IPS DF 19.7 (cell line): ENCODE measurements at places on chromosomes 5 and 9.

GRCh38 chr9:82531795-82532194, 531.1 kb downstream of the RASEF start:
- no peak for DNase-seq

DNA sequence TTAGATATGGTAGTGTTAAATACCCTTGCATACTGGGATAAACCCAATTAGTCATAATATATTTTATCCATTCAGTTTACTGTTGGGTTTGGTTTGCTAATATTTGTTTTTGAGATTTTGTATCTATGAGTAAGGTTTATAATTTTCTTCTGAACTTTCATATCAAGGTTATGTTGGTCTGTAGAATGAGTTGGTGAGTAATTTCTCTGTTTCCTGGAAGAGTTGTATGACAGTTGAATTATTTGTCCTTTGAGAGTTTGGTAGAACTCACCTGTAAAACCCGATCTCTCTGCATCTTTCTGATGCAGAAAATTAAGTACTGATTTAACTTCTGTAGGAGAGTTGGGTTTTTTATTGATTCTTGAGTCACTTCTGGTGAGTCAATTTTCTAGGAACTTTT, 20.4 kb downstream of the DDX4 start:
- DNase-seq = no peak

DNA sequence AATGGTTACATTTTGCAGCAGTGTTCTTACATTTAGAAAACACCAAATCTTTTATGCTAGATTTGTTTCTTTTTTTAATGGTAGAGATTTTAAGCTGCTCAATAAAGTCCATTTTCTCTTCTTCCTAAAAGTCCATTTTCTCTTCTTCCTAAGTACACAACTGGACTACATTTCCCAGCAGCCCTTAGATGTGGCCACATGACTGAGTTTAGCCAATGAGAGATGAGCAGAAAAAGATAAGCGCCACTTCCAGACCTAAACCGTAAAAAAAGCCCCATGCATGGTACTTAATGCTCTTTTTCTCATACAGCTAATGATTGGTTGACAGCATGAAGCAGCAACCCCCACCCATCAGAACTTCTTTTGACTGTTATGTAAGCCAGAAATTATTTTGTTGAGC, 206.7 kb downstream of the FAM114A2 start:
- no peak for DNase-seq

DNA sequence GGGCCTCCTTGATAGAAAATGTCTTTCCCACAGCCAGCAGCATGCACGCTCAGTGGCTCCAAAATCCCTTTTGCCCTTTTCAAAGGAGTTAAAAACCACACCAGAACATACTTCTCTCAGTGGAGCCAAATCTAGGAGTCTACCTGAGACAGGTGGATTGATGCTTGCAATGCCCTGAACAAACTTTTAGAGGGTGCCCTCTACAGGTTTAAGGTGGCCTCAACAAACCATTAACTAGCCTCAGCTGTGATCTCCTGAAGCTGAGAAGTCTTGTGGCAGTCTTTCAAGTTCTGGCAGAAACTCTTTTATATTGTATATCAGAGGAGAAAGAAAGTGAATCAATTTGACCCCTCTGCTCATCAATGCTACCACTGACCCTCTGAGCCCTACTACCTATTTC, 125.4 kb downstream of the MED27 start:
- DNase-seq = no peak

GRCh38 chr5:89246252-89246651, 363.3 kb upstream of the MEF2C start:
- DNase-seq = no peak

DNA sequence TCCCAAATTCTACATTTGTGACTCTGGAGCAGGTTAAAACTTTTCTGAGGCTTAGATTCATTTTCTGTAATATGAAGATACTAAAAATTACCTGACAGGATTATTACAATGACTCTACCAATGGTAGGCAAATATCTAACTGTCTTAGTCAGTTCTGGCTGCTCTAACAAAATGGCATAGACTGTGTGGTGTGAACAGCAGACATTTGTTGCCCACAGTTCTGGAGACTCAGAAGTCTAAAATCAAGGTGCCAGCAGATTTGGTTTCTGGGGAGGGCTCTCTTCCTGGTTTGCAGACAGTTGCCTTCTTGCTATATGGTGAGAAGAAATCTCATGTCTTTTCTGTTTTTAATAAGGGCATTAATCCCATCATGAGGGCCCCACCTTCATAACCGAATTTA, 245.1 kb downstream of the MAST4 start:
- DNase-seq = no peak
